ENCODE measurements at places on chromosomes 5 and 9.

GRCh38 chr5:106959387-106959786 lies 711.4 kb downstream of the EFNA5 start:
- no peak for DNase-seq

- DNase-seq = no peak
Observed at GRCh38 chr5:55625913-55626312, 86.2 kb downstream of the SLC38A9 start.

- peak; percentile 42 for DNase-seq
Observed at GRCh38 chr9:124257844-124258606, at the start of gene NEK6. Gene NEK6 (plus strand): TSS chr9:124257949. CDS start chr9:124301965, 44,016 bp downstream.

DNA sequence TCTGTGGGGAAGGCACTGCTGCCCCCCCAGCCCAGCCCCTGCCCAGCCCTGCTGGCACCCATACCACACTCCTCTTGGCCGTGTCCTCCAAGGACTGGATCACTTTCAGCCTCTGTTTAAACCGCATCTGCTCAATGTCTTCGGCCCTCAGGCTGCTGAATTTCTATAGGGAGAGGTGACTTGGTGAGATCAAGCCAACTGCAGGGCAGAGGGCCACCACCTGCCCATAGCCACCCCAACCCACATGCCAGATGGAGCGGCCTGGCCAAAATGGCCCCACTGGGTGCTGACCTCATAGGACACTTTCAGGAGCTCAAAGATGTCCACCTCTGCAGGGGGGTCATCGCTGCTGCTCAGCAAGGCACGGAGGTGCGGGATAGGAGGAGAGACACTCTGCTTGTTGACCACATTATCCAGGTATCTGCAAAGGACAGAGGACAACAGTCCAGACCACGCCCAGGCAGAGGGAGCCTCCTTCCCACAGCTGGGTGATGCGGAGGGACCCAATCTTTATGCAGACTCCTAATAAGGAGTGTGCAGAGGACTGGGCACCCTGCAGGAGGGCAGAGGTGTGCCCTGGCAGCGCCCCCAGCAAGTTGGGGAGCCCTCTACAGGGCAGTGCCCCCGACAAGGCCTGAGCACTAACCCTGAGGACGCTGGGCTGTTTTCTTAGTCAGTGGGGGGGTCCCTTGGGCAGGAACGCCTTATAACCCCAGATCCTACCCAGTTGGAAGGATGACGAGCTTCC lies 14.4 kb upstream of the MRNIP start:
- DNase-seq = no peak

DNA sequence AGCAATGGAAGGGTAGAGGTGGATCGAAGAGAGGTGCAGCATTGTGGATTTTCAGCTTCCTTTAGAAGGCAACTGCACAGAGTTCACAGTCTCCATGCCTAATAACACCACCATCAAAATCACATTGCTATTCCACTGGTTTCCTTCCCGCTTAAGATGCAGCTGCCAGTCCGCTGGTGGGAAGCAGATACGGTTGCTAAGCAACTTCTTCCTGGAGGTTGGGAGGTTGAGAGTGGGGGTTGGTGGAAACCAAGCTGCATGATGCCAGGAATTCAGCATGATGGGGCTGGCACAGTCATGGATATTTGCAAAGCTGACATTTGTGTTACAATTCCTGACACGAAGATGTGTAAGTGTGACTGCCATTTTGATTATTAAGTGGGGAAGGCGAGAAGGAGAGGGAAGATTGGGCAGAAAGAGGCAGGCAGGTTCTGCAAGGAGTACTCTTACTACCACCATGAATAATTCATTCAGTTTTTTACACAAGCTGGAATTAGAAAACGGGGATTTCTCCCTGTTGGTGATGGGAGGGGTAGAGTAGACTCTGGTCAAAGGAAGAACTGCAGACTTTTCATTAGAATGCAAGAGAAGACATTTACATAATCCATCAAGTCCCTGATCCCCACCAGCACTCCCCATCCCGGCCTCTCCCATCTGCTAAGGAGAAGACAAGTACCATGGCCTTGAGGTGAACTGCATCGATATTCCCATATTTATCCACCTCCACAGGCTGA lies 87.5 kb downstream of the GLDC start:
- no peak for DNase-seq

DNA sequence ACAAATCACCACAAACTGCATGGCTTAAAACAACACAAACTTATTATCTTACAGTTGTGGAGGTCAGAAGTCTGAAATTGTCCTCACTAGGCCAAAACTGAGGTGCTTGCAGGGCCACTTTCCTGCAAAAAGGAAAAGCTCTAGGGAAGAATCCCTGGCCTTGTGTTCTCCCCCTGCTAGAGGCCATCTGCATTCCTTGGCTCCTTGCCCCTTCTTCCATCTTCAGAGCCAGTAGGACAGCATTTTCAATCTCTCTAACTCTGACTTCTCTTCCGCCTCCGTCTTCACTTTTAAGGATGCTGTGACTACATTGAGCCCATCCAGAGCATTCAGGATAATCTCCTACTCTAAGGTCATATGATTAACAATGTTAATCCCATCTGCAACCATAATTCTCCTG lies 236.6 kb downstream of the CDK5RAP2 start:
- DNase-seq = no peak

DNA sequence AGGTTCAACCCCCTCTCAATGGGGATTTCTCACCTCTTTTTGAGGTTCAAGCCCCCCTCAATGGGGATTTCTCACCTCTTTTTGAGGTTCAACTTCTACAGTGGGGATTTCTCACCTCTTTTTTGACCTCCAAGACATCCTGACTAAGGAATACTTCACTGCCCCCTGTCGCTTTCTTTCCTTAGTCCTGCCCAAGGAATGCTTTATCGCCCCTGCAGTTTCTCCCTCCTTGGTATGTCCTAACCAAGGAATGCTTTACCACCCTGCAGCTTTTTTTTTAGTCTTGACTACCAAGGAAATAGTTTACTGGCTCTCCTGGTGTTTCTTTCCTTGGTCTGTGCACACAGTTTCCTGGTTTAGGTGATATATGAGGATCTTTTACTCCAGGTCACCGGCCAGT lies 9.6 kb upstream of the IRGM start:
- no peak for DNase-seq

GRCh38 chr9:128940271-128940921 lies 7.0 kb downstream of the DOLK start:
- no peak for DNase-seq

- no peak for DNase-seq
Observed at GRCh38 chr5:175692996-175693710, 35.3 kb downstream of the HRH2 start.

- no peak for DNase-seq
Observed at GRCh38 chr5:105197531-105197930, 1634.9 kb upstream of the NUDT12 start.

- no peak for DNase-seq
Observed at GRCh38 chr5:33231214-33231710, 209.5 kb upstream of the TARS1 start.

DNA sequence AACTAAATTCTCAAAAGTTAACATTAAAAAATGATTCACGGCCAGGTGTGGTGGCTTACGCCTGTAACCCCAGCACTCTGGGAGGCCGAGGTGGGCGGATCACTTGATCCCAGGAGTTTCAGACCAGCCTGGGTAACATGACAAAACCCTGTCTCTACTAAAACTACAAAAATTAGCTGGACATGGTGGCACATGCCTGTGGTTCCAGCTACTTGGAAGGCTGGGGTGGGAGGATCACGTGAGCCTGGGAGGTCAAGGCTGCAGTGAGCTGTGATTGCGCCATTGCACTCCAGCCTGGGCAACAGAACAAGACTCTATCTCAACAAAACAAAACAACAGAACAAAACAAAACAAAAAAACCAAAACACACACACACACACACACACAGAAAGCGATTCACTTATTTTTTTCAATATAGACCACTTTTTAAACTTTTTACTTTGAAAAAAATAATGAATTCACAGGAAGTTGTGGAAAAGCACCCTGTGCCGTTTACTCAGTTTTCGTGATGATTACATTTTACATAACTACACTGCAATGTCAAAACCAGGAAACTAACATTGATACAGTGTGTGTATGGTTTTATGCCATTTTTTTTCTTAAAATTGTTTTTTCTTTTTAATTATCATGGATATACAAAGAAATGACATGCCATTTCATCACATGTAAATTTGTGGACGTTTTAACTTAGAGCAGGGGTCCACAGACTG lies 73.7 kb downstream of the TENT4A start:
- no peak for DNase-seq

GRCh38 chr9:120904978-120905301 lies 21.7 kb downstream of the TRAF1 start:
- no peak for DNase-seq

DNA sequence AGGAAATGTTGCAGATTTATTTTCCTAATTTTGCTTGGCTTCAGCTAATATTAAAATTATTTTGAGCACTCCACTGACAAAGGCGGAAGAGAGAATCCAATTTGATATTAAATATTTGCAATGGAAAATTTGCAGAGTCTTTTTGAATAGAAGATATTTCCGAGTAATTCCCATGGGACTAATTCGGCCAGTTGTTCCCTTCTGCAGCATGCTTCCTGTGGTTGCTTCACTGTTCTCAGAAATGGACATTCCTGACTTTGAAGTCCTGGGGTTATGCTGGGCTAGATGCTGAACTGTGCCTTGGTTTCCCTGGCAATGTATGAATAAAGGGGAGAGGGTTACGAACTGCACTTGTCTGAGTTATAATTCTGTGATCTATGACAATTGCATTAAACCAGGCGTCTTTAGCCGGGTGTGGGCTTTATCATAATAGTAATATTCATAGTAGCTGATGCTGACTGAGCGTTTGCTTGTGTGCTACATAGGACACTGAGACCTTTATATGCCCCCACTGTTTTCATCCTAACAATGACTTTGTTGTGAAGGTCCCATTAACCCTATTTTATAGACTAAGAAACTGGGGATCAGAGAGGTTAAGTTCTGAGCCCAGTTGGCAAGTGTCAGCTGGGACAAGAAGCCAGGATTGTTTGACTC lies 114.5 kb upstream of the SPRY4 start:
- DNase-seq = no peak

DNA sequence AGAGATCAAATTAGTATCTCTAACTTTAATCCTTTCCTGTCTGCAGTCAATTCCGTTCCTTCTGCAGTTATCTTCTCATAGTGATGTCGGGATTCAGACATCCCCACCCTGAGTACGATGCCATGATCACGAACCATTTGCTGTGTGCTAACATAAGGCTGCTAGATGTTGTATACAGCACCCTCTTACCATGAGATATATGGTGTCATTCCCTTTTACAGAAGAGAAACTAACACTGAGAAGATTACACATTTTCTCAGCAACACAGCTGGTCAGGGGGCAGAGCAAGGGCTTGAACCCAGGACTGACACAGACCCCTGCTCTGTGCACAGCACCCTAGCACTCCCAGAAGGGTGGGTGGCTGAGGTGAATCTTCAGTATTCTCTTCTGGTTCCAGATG lies 46.9 kb upstream of the HSD17B4 start:
- DNase-seq = no peak

GRCh38 chr5:74767579-74767913 lies 497 bp downstream of the NSA2 start:
- no peak for DNase-seq

DNA sequence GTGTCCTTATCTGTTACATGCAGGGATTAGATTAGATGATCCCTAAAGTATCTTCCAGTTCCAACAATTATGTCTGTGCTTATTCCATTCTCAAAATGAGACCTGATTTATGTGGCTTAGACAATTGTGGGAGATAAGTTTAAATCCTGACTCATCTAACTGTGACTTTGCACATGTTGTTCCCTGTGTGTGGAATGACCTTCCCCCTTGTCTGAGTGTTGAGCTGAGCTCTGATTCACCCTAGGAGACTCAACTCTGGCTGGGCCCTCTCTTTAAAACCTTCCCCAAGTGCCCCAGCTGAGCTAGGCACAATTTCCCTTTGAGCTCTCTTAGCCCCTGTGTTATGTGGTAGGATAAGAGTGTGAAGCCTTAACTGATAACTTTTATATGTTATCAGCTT lies 118.9 kb upstream of the ELL2 start:
- no peak for DNase-seq

DNA sequence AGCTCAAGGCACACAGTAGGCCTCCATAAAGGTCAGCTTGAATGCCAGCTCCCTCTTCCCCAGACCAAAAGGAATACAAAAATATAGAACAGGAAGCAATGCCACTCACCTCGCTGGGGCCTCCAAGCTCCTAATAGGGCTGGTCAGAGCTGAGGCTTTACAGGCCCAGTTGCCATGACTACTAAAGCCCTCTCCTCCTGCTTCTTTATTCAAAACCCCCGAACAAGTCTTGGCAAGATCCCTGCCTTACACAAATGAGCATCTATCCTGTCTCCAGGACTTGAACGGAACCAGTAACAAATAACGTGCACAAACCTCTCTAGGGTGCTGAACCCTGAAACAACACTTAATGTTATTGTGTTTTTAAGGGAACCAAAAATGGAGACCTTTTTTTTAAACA lies 136.3 kb downstream of the SIL1 start:
- no peak for DNase-seq

GRCh38 chr5:95791751-95792150 lies 30.8 kb downstream of the GLRX start:
- DNase-seq = no peak

DNA sequence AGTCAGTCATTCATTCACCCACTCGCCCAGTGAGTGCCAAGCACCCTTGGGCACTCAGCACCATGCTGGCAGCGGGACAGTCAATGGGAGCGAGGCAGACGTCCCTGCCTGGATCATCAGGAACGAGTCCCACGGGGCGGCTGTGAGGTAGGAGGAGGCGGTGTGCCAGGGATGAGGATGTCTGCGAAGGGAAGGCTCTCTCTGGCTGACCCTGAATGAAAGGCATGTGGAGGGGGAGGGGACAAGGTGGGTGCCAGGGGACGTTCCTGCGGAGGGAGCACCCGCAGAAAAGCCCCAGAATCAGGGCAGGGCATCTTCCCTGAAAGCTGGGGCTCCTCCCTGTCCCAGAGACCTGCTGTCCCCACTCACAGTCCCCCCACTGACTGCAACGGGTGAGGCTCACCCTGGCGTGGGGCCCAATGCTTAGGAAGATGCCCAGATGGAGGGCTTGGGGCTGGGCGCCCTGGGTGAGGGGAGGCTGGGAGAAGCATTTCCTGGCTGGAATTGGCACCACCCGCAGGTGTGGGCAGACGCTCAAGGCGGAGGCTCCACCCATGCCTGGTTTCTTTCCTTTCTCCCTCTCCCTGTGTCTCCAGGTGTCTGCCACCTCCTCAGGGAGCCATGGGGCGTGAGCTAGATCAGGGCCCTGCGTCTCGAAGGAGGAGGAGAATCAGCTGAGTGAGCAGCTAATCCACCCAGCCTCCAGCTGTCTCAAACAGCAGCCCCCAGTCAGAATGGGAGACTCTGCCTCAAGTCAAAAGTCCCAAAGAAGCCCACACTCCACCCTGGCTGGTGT lies 179.0 kb upstream of the PPP1R26 start:
- DNase-seq = no peak

DNA sequence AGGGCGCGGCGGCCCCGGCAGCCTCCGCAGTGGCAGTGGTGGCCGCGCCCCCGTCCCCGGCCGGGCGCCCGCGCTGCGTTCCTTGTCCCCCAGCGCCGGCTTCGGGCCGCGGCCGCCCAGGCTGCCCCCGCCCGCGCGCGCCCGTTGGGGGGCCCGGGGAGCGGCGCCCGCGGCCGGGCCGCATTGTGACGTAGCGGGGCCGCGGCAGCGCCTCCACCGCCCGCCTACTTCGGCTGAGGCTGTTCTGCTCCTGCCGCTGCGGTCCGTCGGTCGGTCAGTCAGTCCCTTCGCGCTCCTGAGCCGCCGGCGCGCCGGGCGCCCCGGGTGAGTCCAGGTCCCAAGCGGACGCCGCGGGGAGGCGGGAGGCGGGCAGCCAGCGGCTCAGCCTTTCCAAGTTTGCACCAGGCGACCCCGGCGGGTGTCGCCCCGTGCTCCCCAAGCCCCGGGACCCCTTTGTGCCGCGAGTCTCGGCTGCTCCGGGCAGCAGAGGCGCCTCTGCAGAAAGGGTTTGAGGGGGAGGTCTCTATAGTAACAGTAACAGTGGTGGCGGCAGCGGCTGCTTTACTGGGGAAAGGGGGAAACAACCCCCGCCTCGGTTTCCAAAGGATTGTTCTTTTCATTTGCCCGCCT lies at the start of gene SNCAIP:
TSS of gene SNCAIP (plus strand) at position 277 of the 630 bp plus-strand sequence. CDS start 78,898 bp downstream, outside the sequence.
- DNase-seq = no peak
